LHCN-M2 (cell line): ENCODE measurements at places on chromosomes 3 and 15. TPM values are rescaled to one million over a fixed set of nuclear protein-coding genes. Genes with fewer than 3 reads are reported as not detected.

The MESP2 gene
- total RNA-seq, result 0.06 and 0.45 TPM in 2 replicates

The ROPN1 gene
- total RNA-seq, result not detected in 2 replicates

The TNNC1 gene
- total RNA-seq, result 1.5 and 8.2 TPM in 2 replicates

The EXOG gene
- 21.4 and 22.6 TPM in 2 replicates for total RNA-seq

The ANKRD34C gene
- not detected in 2 replicates for total RNA-seq

The CLDN16 gene
- 0.13 TPM in 1 of 2 replicates, not detected in the other for total RNA-seq

The HIGD2B gene
- not detected in 2 replicates for total RNA-seq

The RPL32 gene
- total RNA-seq, result 417 and 1,707 TPM in 2 replicates

The NAALADL2 gene
- total RNA-seq, result 4.8 and 6.8 TPM in 2 replicates

The SEMA3F gene
- total RNA-seq, result 0.17 and 0.83 TPM in 2 replicates

The SCAMP5 gene
- total RNA-seq, result 0.51 and 0.98 TPM in 2 replicates

The EOMES gene
- total RNA-seq, result not detected in 2 replicates

DNA sequence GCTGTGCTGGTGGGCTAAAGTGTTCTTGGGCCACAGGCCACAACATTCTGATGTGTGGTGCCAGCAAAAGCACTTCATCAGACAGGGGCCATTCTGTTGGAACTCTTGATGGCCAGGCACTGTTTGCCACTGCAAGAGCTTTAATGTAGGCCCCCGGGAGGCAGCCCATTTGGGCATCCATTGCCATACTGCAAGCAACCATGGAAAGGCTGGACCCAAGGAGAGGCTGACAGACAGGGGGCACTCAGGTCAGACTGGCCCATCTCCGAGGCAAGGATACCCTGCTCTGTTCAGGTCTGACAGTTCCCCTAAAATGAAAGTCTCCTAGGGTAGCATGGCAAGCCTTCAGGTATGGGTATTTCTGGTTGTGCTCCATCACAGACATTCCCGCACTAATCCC lies 64.2 kb downstream of the FAM227B start:
- DNase-seq, result no peak

DNA sequence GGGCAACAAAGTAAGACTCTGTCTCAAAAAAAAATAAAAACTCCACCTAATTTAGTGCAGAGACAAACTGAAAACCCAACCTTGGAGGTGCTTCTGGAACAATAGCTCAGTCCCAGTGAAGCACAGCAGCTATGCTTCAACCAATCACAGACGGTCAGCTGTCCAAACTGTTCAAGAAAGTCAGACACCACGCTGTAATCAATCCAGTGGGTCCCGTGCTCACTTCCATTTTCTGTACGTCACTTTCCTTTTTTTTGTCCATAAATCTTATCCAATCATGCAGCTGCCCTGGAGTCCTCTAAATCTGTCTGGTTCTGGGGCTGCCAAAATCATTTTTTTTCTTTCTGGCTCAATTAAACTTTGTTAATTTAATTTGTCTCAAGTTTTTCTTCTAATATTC lies 93.6 kb upstream of the FAM174B start:
- peak; percentile 2 for DNase-seq

DNA sequence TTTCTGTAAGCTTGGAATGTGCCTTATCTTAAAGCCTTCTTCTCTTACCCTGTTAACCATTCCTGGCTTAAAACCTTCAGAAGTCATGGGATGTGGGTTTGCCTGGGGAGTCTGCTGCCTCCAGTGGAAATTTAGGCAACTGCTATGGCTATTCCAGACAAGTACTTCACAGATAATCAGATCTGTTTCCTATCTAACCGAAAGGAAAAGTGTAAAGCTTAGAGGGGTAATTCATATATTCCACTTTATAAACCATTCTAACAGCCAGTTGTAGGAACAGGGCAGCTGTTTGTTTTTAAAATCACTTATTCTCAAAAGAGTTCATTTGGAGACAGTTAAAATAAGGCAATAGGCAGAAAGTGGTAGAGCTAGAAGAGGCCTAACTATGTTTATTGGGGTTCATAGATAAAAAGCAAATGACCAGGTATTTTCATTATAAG lies 219.9 kb downstream of the TCF12 start:
- peak; percentile 54 for DNase-seq

DNA sequence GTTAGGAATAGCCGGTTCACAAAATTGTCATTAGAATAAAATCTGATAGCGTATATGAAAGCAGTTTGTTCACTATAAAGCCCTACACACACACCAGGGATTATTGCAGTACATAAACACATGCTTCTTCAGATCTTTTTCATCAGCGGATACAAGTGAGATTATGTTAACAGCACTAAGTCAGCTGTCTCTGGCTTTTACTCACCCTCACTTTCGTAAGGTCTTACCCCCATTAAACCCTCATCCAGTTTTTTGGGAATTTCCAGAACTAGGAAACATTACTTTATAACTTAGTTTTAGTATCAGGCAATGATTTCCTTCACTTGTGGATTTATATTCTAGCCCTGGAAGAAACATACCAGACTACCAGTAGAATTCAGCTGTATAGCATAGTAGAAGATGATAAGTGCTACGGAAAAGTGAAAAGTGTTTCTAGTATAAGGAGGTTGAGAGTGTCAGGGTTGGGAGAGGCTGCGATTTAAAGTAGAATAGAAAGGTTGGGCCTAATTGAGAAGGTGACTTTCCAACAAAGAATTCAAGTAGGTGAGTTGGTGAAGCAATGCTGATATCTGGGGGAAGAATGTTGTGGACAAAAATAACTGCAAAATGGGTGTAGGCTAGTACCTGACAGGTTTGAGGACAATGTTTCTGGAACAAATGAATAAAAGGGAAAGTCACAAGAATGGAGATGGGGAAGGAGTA lies 22.7 kb downstream of the TMEM207 start:
- DNase-seq, result no peak

DNA sequence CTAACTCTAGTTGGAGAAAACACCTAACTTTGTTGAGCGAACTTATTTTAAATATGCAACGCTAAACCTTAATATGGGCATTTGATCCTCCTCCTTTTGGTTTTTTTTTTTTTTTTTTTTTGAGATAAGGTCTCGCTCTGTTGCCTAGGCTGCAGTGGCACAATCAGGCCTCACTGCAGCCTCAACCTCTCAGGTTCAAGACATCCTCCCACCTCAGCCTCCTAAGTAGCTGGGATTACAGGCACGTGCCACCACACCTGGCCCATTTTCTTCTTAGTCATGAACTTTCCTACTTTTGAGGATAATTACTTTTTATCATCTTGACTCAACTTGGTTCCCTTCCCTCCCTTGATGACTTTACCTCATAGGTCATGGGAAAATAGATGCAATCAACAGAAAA lies 3.9 kb downstream of the NUSAP1 start:
- DNase-seq, result no peak

GRCh38 chr15:68541743-68542142 lies 37.0 kb upstream of the CORO2B start:
- DNase-seq, result no peak

DNA sequence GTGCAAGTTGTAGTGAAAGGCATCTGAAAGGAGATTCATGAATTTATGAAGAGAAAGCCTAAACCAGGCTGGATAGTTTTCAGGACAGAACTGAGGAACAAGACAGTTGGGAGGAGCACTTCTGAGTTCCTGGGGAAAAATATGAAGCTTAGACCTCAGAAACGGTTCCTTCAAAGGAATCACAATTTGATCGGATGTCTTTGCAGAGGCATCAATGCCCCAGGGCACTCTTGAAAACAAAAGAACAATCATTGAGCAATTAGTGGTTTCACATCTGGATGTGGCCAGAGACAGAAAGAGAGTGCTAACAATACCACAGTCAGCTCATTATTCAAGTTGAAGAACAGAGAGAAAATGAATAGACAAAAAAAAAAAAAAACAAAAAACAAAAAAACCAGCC lies 86.2 kb downstream of the KLF13 start:
- no peak for DNase-seq

DNA sequence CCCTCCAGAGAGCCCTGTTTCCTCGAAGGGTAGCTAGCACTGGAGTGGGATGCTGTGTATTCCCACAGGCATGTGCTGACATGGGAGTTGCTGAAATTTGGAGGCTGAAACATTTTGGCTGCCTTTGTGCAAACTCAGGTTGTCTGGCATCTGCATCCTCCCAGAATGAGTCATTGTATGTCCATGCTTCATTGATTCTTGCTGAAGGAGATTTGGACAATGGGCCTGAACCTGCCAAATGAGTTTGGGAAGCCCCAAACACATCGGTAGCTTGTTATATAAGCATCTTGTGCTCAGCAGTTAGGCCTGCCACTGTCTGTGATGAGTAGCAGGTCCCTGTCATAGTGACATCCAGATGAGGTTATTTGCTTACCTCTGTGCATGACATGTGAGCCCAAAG lies 160.0 kb downstream of the IL5RA start:
- DNase-seq, result no peak

GRCh38 chr3:108250626-108251025 lies 28.4 kb upstream of the IFT57 start:
- peak; percentile 17 for DNase-seq

- peak; percentile 15 for DNase-seq
Measured at GRCh38 chr3:144843099-144843498, 871.5 kb downstream of the DIPK2A start.

DNA sequence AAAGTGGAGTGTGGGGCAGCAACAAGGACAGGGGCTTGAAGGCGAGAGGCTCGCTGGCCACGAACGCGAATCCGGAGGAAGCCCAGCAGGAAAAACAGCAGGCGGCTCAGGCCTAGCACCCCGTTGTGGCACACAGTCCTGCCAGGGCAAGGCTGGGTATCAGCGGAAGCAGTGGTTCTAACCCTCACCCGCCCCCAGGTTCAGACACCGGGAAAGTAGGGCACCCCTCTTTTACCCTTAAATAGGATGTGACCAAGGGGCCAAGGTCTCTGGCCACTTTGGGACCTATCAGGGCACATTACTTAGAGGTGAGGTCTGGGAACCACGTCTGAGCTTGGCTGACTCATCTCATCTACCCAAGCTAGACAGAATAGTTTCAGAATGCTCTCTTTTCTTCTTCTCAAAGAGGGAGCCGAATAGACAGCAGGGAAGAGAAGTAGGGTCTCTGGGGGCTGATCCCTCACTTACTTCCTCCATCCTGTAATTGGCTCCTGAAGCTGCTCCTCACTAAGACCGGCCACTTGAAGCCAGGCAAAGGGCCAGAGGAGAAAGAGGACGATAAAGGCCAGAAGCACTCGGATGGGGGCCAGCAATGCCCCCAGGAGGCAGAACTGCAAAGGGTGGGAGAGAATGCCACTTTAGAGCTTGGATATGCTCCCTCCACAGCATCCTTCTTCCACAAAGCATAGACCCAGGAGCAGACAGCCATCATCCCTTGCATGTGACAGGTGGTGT lies 1.7 kb downstream of the LPCAT4 start:
- DNase-seq, result no peak

DNA sequence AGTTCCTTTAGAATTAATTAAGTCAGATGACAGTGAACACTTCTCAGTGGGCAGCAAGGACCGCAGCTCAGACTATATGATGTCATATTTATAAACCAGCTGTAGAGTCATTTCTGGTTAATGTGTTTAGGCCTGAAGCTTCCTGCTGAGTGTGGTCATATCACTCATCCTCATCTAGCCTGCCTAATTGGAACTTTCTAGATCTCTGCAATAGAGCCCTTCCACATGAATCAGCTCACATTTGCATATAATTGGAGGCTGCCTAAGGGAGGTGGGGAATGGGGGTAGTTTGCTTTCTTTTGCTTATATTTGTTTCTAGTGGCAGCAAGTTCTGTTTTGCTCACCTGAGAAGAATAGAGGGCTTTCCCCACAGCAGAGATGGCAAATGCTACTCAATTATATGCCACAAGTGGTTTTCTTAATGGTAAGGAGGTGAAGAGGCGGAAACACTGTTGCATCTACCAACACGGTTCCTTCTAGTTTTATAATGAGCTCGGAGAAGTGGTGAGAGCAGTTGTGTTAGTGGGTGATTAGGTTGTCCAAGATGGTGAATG lies 148.1 kb downstream of the KLHL25 start:
- peak; percentile 64 for DNase-seq

DNA sequence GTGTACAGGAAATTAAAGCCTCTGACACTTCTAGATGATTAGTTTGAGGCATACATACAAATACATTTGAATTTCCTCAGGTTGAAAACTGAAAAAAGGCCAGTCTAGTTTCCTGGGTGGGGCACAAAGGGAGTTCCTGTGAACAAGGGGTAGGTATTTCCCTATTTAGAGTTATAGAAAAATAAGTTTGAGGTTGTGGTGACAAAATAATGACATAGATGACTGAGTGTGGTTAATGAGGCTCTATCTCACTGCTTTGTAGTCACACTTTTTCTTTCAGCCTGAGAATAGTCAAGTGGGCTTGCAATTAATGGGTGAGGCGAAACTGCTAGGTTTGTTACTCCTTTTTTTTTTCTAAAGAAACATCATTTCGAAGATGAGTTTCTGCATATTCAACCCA lies 4.3 kb downstream of the SLCO3A1 start:
- DNase-seq, result no peak

GRCh38 chr3:185961675-185962232 lies 23.9 kb upstream of the TRA2B start:
- no peak for DNase-seq

DNA sequence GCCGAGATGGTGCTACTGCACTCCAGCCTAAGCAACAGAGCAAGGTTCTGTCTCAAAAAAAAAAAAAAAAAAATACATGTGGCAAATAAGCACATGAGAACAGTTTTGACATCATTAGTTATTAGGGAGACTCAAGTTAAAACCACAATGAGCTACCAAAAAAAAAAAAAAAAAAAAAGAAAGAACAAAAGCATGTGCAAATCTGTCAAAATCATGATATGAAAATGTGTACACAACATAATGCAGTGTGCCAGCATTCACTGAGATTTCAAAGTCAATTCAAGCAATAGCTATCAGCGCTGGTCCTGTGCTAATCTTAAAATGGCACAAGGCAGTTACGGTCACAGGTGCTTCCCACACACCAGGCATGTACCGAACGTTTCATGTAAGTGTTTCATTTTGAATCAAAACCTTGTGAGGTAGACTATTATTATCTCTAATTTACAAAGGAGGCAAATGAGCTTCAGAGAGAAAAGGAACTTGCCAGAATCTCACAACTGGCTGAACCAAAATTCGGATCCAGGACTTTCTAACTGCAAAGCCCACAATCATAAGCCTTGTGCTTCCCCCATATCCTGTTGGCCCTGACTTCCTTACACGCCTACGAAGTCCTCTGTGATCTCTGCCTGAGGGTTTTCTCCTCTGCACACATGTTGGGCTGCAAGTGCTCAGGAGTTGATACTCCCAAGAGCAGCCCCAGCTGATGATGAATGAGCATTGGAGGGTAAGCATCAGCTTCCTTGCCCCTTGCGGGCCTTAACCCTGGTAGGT lies 200.1 kb upstream of the PROK2 start:
- DNase-seq, result no peak

DNA sequence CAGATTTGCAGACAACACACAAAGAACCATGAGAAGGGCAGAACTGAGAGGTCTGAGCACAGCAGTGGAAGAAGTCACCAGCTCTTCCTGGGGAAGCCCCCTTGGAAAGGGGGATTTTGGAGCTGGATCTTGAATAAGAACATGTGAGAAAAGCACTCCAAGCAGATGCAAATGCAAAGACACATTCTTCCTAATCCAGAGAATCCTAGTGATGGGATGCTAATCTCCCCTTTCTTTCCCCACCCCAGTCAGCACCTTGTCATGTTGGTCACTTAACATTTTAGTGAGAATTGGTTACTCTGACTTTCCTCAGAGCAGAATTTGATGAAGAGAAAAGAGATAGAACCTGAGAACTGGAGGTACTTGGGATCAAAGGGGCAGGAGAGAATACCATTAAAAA lies 148.5 kb downstream of the SSR3 start:
- DNase-seq, result no peak
